ENCODE measurements at places on chromosomes 5 and 9.

DNA sequence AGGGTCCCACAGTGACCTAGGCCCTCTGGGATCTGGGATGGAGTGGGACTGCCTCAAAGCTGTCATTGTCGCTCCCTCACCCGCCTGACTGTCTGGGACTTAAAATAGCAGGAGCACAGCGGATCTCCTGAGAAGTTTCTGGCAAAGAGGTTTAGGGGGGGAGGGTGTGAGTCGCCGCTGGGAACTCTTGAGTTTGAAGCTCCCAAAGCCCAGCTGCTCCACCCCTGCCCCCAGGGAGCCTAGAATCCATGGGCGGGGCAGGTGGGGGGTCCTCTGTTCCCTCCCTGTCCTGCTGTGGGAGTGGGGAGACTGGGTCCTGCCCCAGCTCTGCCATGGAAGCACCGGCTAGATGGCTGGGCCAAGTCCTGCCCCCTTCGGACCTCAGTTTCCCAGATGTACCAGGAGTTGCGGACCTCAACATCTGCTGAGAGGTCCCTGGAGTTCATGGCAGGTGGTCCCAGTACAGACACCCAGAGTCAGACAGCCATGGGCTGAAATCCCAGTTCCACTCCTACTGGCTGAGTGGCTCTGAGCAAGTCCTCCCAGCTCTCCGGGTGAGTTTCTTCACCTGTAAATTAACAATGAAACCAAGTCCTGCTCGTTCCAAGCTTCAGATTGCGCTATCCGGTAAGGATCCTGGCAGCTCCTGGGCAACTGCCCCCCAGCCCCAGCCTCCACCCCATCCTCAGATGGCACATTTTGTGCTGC is 985 bp upstream of the WDR38 start:
- no peak for DNase-seq

DNA sequence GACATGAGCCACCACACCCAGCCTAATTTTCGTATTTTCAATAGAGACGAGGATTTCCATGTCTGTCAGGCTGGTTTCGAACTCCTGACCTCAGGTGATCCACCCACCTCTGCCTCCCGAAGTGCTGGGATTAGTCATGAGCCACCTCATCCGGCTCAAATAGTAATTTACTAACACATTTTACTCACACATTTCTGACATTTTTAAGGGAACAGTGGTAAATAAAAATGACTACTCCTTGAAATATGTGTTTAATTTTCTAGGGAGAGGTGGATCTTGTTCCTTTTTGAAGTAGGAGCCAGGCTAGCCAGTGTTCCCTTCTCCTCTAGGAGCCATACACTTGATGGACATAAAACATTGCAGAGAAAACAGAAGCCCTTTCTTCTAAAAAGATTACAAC is 55.2 kb upstream of the ERBIN start:
- no peak for DNase-seq

- no peak for DNase-seq
These were observed 95.8 kb downstream of the LMNB1 start for GRCh38 chr5:126872561-126873354.

DNA sequence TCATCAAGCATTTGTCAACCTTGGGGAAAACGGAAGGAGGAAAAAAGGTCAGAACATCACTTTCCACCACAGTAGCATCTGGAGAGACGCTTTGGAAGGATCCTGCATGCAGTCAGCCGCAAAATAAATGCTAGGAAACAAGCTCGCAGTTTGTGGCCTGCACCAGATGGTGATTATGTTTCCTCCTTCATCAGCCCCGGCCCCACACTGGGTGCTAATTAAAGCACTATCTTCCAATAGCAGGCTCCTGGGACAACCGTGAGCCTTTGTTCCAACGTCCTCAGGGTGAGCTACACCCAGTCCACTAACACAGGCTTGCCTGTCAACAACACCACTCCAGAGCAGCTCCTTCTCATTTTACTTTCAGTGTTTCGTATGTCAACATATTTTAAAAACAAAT is 64.0 kb downstream of the RNF130 start:
- no peak for DNase-seq

GRCh38 chr5:17089690-17090089 is 127.7 kb upstream of the BASP1 start:
- no peak for DNase-seq

- DNase-seq = no peak
These were observed 1456.4 kb upstream of the ACO1 start for GRCh38 chr9:30928045-30928444.

GRCh38 chr5:103101079-103101750 is 18.7 kb downstream of the GIN1 start:
- no peak for DNase-seq

- DNase-seq = no peak
These were observed 8.1 kb downstream of the CCDC187 start for GRCh38 chr9:136295542-136296433.

DNA sequence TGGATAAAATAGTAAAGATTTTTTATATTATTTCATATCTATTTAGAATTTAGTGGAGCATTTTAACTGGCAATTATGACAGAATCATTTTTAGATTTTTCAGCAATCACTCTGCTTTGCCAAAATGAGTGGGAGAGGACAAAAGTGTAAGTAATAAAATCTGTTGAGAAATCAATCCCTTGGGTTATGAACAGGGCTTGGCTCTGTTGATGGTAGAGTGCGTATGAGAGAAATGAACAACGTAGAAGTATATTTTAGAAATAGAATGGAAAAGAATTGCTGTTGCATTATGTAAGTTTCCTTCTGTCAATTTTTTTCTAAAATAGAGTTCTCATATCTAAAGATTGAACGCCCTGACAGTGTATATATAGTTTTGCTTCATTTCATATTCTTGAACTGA is 154.1 kb upstream of the PRDM9 start:
- no peak for DNase-seq

DNA sequence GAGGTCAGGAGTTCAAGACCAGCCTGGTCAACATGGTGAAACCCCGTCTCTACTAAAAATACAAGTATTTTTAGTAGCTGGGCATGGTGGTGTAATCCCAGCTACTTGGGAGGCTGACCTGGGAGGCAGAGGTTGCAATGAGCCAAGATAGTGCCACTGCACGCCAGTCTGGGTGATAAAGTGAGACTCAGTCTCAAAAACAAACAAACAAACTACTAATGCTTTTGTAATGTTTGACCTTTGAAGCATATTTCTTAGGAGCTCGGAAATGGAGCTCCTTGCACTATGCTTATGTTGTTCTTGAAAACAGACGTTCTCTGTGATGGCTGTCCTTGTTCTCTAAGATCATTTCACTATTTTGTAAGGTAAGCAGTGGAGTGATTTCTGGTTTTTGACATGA is 6.0 kb downstream of the F2RL2 start:
- no peak for DNase-seq

DNA sequence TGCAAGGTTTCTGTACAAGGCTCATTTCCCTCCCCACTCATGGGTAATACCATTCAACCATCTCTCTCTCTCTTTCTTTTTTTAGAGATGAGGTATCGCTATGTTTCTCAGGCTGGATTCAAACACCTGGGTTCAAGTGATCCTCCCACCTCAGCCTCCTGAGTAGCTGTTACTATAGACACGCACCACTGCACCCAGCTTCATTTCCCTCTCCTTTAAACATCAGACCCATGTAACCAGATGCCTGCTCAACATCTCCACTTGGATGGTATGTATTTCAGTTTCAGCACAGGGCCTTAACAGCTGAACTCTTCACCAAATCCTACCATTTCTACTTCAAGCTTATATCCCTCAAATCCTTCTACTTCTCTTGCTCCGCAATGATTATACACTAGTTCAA is 117.4 kb downstream of the SSBP2 start:
- no peak for DNase-seq

- peak; percentile 89 for DNase-seq
These were observed 451.6 kb upstream of the CD180 start for GRCh38 chr5:67648201-67648671.

DNA sequence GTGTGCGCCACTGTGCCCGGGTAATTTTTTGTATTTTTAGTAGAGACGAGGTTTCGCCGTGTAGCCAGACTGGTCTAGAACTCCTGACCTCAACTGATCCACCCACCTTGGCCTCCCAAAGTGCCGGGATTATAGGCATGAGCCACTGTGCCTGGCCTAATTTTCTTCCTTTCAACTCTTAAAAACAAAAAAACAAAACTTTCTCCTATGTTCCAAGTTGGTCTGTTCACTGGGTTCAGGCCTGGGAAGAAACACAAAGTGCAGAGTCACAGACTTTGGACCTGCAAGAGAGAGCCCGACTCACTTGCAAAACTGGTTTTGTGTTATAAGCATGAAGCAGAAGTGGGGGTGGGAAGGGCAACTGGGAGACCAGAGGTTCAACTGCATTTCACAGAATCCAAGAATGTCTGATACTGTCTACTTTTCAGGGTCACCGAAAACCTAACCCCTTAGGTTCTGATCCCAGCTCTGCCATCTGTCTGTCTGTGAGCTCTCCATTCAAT is 5.2 kb upstream of the HDHD3 start:
- no peak for DNase-seq

DNA sequence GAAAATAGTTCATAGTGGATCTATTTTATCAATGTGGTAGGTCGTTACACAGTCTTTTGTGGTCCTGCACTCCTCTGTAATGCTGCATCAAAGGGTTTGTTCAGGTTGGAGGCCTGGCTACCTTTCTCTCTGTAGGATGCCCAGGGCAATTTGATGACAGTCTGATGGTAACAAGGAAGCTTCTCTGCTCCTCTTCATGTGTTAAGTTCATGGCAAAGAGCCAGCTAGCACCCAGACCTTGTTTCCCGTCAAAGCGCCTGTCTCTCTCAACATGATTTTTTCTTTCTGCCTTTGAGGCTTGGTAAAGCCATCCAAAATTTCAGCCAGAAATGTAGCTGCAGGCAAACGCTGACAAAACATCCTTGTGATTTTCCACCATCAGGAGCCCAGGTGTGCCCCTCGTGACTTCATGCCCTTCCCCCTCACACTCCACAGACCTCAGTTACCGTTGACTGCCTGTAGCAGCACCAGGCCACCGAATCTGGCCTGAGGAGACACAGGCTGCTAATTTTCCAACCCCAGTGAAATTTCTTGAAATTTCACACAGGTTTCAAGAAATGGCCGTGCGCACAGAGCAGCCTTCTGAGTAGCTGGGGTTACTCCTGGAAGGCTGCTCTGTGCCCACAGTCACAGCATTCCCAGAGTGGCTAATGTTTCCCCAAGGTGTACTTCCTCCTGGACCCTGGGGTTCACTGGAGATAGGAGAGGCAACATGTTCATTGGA is 292.7 kb downstream of the CWC27 start:
- DNase-seq = no peak

- DNase-seq = no peak
These were observed 100.9 kb upstream of the MAP1B start for GRCh38 chr5:72006361-72006760.

DNA sequence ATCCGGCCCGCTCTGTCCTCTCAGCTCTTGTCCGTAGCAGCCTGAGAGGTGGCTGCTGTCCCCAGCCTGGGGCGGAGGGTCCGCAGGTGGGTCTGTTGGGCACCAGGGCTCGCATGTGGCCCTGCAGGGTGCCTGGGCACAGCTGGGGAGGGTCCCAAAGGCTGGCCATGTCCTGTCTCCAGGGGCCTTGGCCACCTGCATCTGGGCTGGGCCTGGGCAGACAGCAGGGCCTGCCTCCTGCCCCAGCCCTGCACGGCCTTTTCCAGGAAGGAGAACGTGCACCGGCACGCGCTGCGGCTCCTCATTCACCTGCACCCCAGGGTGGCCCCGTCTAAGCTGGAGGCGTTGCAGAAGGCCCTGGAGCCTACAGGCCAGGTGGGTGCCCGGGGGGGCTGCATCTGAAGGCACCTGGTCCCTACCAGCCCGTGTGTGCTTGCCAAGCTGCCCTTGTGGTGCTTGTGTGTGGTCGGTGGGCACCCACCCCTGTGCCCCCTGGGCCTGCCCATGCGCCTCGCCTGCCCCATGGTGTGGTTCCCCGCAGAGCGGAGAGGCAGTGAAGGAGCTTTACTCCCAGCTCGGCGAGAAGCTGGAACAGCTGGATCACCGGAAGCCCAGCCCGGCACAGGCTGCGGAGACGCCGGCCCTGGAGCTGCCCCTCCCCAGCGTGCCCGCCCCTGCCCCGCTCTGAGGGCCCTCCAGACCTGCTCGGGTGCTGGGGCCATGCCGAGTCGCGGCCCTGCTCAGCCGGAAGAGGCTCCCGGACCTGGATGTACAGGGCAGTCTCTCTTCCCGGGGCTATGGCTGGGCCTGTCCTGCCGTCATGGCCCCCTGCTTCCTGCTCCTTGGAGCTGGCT is 5.1 kb upstream of the TOR4A start:
- DNase-seq = no peak

DNA sequence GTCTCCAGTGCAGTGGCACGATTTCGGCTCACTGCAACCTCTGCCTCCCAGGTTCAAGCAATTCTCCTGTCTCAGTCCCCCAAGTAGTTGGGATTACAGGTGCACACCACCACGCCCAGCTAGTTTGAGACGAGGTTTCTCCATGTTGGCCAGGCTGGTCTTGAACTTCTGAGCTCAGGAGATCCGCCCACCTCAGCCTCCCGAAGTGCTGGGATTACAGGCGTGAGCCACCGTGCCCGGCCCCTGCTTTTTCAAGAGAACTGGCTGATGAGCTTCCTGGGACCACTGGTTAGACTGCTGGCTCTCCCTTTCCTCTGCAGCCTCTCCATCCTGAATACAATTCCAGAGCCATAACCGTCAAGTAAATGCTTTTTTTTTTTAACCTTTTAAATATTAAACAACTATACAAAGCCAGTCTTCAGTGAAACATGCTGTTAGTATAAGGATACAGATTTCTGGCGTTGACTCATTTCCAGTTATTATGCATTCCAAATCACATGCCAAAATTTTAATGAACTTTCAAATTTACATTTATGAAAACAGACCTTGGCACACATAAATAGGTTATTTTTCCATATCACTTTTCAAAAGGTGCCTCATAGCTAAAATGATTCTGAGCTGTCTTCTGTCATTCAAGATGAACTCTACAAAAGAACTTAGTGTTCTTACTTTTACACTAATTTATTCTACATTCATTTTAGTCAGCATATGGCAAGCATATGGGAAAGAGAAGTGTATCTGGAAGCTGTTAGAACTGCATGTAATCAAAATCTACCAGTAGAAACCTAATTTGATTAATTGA is 116.0 kb downstream of the MLLT3 start:
- no peak for DNase-seq

- DNase-seq = no peak
These were observed 11.6 kb downstream of the NDST1 start for GRCh38 chr5:150519560-150519945.

- peak; percentile 32 for DNase-seq
These were observed 34.4 kb downstream of the GSN start for GRCh38 chr9:121302341-121302740.

Measured in suprapubic skin (tissue), 4 donors.